ENCODE measurements at places on chromosomes 7 and 10.

GRCh38 chr10:17241611-17242333, 13.7 kb downstream of the VIM start:
- DNase-seq: no peak

GRCh38 chr10:7260412-7260900, 150.4 kb downstream of the SFMBT2 start:
- DNase-seq: no peak

DNA sequence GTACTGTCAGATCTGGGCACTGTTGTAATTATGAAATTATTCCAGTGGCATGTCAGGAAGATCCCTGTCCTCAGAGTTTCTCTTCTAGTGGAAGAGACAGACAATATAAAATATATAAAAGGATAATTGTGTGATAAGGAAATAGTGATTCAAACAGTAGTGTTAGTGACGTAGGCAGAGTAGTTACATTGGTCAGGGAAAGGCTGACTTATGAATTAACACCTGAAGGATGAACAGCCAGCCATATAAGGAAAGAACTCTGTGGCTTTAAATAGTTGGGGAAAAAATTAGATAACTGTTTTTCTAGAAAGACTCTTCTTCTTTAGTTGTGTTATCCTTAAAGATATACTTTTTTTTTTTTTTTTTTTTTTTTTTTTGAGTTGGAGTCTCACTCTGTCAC, 37.7 kb downstream of the WAC start:
- DNase-seq: no peak

GRCh38 chr10:131655101-131655849, 245.5 kb upstream of the PPP2R2D start:
- no peak for DNase-seq

DNA sequence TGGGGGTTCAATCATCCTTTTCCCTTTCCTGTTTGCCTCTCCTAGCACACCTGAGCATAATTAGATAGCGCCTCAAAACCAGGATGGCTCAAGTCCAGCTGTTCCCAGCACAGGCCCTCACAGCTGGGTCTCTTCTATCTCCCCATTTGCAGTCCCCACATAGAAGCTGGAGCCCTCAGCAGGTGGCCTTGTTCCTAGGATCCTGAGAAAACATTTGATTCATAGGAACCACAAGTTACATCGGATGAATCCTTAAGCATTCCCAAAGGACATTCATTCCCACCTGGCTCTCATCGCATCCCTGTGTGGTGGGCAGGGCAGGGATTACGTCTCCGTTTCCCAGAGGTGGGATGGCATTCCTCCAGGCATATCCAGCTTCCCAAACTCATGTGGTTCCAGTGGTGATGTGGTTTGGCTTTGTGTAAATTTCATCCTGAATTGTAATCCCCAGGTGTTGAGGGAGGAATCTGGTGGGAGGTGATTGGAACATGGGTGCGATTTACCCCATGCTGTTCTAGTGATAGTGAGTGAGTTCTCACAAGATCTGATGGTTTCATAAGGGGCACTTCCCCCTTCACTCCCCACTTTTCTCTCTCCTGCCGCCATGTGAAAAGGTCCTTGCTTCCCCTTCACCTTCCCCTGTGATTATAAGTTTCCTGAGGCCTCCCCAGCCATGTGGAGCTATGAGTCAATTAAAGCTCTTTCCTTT, 49.8 kb upstream of the LEP start:
- no peak for DNase-seq

DNA sequence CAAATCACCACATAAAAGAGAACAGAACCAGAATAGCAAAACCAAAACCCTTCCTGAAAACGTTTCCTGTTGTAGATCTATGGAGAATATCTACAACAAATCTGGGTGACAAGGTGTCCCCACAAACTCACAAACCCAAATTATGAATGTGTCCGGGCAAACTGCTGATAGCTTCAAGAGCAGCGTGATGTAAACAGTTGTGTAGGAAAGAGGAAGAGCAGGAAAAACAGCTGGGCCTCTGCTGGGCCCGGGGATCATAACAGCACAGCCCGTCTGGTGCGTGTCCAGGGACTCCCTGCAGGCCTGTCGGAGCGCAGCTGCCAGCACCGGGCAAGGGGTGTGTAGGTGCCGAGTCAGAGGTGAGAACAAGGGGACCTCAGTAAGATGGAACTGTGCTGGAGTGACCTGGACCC, 53.7 kb downstream of the KCNH2 start:
- DNase-seq: no peak

- DNase-seq: no peak
These were observed 111.5 kb downstream of the ELAPOR2 start for GRCh38 chr7:86947929-86948328.

DNA sequence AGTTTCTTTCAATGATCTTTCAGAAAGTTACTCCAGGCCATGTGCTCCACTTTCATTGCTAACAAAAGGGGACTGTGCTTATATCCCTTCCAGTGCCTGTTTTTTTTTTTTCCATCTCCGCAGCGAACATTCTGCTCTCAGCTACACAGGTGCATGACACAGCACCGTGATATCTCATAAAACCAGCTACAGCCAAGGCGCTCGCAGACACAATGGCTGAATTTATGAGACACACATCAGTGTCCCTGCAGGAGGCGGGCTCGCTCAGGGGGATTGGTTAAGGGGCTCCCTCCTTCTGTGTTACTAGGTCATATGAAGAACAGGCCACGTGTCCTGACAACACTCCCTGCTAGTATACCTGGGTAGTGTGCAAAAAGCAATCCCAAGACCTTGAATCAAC, 245.5 kb downstream of the SKAP2 start:
- DNase-seq: no peak

DNA sequence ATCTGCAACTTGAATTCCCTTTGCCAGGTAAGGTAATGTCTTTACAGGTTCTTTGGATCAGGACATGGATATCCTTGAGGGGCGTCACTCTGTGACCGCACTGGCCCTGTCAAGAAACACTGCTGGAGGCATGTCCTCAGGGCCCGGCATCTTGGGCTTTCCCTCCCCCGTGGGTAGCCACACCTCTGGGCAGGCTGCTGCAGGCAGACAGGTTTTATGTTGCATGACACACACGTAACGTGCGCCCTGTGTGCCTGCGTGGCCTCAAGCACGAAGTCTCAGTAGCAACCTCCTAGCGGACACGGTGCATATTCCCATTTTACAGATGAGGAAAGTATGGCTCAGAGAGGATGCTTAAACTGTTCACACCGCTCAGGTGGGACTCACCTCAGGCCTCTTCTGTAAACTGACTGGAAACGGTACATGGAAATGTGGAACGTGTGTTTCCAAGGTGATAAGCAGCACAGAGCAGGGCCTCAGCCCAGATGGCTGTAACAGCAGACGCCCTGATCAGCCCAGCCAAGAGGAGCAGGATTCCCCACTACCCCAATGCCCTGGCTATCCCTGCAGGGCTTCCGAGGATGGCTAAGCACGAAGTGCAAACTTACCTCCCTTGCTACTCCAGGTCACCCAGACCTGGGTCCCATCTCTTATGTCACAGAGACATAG, 553.6 kb downstream of the TCERG1L start:
- no peak for DNase-seq

- DNase-seq: no peak
These were observed 6.5 kb downstream of the HIPK2 start for GRCh38 chr7:139771001-139771956.

DNA sequence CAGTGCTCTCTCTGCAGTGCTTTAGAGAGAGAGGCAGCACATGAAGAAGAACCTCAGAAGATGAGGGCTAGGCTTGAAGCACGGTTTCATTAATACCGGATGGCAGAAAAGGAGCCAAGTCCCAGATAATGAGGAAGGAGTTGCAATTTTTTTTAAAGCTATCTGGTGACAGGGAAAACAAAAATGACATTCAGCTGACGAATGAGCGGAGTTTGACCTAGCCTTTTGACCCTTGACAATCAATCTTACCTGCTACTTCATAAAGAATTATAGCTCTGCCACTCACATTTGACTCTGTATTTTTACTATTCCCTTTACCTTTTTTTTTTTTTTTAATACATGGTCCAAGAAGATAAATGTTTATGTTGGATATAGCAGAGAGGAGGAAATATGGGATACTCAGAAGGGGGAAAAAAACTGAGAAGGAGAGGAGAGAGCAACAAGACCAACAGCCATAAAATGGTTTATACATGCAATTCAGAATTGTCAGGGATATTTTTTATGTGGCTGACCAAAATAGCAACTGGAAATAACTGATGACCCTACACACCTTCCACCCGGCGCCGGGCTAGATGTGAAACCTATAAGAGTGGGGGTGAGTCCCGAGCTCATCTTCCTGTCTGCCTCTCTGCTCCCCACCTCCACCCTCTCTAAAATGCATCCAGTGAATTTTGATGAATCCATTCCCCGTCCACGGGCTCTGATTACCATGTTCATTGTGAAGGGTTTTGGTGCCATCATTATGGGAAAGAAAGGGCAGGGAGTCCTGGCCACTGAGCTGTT, 274.4 kb upstream of the YAE1 start:
- DNase-seq: no peak

GRCh38 chr7:96144260-96144526, 177.7 kb downstream of the SLC25A13 start:
- no peak for DNase-seq

- no peak for DNase-seq
These were observed 20.2 kb downstream of the DNAJB9 start for GRCh38 chr7:108589874-108590273.

DNA sequence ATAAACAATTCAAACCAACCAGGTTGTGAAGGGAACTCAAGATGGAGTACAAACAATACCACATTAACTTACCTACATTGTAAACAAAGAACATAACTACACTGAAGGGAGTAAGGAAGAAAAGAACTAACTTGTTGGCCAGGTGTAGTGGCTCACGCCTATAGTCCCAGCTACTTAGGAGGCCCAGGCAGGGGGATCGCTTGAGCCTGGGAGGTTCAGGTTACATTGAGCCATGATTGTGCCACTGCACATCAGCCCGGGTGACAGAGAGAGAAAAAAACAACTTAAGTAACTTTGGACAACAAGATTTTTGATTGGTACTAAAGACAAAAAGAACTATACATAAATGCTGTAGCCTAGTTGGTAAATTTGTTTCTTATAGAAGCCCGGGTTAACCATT, 68.8 kb downstream of the TRIL start:
- DNase-seq: no peak

- DNase-seq: no peak
These were observed 19.5 kb upstream of the NOM1 start for GRCh38 chr7:156929789-156930539.
